SW 1271 (cell line): ENCODE measurements at places on chromosomes 1 and 21.

DNA sequence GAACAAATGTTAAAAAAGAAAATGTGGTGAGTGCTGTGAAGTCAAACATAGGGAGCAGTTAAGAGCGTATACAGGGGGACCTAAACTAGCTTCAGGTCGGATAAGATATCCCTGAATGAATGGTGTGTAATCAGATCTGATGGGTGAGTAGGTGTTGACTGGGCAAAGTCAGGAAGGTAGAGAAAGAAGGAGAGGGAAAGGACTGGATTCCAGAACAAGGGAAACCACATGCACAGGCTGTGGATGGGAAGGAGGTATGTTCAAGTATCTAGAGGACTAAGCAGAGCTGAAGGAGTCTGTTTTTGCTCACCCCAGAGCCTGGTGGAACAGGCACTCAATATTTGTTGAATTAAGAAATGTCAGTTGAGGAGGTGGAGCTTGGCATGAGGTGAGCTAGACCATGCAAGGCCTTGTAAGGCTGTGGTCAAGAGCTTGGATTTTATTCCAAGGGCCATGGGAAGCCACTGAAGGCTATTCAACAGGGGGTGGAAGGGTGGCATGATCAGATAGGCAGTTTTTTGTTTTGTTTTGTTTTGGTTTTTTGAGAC is 27.4 kb downstream of the MAP7D1 start:
- DNase-seq, result no peak

- DNase-seq, result no peak
Observed at GRCh38 chr1:95953015-95953414, 719.0 kb downstream of the RWDD3 start.

GRCh38 chr1:65955503-65955902 is 162.8 kb downstream of the PDE4B start:
- DNase-seq, result no peak

GRCh38 chr1:227728059-227728891 is 6.8 kb downstream of the JMJD4 start:
- peak; percentile 33 for DNase-seq

DNA sequence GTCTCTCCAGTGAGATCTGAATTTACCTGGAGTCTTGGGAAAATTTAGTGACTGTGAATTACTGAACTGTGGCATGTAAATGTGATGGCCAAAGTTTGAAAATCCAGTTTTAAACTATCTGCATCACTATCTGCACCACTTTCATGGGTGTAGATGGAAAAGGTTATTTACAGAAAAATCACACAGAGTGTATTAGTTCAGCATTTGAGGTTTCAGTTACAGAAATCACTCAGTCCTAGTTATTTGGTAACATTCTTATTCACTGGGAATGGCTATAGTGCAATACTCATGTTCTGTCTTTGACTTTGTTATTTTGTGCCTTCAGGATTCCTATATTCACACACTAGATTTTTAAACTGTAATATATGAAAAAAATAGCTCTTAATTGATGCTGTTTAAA is 60.6 kb upstream of the IFI44L start:
- DNase-seq, result no peak

DNA sequence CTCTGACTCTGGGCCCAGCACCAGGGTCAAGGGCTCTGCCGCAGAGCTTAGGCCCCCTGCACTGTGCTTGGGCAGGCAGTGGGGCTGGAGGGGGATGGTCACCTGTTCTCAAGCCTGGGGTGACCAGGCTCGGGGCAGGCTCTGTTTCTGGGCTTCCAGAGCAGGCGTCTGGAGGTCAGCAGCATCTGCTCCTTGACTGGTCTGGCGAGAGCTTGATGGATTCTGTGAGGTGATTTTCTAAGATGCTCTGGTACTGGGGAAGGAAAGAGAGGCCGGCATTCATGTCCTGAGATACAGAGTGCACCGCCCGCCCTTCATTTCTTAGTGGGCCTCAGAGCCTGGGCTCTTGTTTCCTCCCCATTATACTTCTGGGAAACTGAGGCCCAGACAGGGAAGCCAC is 24.5 kb downstream of the RAB7B start:
- no peak for DNase-seq

GRCh38 chr1:23925279-23925678 is 12.1 kb upstream of the CNR2 start:
- DNase-seq, result no peak

DNA sequence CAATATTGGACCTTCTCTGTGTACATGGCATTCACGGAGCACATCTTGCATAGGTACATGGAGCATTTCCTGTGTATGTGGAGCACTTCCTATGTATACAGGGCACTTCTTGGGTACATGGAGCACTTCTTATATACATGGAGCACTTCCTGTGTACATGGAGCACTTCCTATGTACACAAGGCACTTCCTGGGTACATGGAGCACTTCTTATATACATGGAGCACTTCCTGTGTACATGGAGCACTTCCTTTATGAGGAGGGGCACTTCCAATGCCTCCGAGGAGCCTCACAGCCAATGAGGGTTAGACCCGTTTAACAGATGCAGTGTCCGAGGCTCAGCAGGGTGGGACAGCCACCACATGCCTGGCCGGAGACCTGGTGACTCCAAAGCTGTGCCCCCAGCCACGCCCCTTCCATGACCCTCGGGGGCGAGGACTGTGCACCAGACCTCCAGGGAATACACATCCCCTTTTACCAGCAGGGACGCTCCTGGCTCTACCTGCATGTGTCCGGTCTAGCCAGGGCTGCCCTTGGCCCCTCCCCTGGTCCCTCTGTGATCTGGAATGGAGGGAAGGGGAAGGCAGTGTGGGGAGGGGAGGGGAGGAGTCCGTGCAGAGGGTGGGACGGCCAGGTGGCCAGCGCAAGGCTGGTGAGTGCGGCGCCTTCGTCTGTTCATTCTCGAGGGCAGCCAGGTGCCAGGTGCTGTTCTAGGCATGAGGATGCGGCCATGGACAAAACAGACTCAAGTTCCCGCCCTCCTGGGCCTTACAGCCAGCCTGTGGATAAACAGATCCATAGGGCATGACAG is 195.1 kb upstream of the TMEM51 start:
- no peak for DNase-seq

- DNase-seq, result no peak
Observed at GRCh38 chr1:208154679-208155642, 89.2 kb downstream of the PLXNA2 start.

- DNase-seq, result no peak
Observed at GRCh38 chr1:230787471-230787870, 40.3 kb downstream of the CAPN9 start.

DNA sequence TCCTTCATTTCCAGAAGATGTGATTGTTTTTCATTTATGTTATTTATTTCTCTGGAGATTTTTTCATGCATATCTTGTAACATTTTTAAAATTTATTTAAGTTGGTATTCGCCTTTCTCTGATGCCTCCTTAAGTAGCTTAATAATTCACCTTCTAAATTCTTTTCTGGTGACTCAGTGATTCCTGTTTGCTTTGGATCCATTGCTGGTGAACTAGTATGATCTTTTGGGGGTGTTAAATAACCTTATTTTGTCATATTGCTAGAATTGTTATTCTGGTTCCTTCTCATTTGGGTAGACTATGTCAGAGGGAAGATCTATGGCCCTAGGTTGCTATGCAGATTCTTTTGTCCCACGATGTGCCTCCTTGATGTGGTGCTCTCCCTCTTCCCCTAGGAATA is 1347.2 kb upstream of the B3GALT2 start:
- no peak for DNase-seq

DNA sequence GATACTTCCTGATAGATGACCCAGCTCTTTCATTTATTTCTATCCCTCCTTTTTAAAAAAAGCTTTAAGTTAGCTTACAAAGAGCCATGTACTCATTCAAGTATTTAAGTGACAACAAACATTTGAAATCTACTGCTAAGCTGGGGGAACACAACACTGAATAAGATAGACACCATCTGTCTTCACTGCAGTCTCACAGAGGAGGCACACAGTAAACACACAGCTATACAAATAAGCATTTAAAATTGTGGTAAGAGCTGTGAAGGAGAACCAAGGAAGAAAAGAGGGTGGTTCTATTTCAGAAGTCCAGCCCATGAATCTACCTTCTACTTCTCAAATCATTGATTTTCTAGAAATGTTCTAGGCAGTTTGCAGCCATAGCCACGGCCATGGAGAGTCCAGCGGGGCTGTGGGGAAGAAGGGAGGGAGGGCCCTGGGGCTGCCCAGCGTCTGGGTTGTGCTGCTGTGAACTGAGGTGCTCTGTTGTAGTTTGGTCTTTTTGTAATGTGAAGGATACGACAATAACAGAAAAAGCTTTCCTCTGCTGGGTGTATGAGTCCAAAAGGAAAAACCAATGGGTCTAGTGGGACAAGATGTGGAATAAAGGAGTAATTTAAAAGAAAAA is 28.2 kb downstream of the PRDM2 start:
- DNase-seq, result no peak

DNA sequence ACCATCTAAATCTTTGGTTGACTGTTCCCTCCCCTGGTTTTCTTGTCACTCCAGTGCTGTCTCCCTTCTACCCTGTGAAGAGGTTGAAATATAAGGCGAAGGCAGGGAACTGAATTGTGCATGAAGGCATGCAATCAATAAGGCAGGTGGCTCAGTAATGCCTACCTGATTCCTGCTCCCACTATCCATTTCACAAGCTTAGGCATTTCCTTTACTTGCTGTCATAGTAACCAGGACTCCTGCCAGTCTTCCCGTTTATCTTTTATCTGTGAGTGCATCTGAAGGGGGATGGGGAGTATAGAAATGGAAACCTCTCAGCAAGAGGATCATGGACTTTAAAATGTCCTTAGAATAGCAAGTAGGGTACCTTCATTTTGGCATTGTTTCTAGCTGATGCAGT is 40.5 kb downstream of the MRPS6 start:
- DNase-seq, result no peak

GRCh38 chr1:21759818-21760217 is 23.1 kb downstream of the USP48 start:
- DNase-seq, result no peak

DNA sequence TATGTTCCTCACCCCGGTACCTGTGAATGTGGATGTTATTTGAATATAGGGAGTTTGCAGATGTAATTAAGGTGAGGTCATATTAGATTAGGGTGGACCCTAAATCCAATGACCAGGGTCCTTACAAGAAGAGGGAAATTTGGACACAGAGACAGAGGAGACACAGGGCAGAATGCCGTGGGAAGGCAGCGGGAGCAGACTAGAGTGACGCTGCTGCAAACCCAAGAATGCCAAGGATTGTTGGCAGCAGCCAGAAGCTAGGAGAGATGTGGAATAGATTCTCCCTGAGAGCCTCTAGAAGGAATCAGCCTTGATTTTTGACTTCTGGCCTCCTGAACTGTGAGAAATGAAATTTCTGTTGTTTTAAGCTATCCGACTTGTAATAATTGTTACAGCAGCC is 53.6 kb downstream of the SPATA46 start:
- DNase-seq, result no peak

- no peak for DNase-seq
Observed at GRCh38 chr1:154335025-154335714, 9.8 kb downstream of the ATP8B2 start.

DNA sequence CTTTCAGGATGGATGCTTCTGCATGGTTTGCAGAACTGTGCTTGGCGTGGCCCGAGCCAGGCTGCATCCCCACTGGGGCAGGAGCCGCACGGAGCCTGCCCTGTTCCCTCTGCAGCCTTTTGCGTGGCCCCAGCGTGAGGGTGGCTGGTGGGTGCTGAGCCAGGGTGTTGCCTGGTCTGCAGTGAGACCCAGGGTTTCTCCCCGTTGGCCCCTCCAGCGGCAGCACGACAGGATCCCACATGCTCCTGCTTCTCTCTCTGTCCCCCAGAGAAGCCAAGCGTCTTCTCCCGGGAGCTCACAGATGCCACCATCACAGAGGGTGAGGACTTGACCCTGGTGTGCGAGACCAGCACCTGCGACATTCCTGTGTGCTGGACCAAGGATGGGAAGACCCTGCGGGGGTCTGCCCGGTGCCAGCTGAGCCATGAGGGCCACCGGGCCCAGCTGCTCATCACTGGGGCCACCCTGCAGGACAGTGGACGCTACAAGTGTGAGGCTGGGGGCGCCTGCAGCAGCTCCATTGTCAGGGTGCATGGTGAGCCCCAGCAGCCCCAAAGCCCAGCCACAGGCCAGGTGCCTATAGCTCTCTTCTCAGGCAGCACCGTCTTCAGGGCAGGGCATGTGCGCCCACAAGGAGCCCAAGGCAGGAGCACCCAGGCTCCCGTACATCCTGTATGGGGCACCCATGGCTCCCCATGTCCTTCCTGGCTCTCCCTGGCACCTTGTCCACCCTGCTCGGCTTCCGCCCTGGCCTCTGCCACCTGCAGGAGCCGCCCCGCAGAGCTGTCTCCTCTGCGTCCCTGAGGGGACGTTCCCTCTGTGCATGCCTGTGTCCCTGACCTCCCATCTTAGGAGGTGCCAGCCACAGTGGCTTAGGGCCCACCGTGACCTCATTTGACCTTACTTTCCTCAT is 78.9 kb downstream of the OBSCN start:
- DNase-seq, result no peak

DNA sequence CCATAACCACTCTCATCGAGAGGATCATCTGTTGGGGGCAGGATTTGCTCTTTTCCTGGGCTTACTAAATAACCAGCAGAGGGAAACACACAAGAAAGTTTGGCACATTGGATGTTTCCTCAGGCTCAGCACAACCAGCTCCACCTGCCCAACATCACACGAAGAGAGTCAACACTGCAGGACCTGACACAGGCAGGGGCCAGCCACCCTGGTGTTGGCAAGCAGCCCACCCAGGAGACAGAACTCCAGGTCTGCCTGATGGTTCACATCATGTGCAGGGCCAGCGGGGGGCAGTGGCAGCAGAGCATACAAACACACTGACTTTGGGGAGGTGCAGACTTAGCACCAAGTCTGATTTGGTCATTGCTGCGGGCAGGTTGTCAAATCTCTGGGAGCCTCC is 182.3 kb upstream of the GALNT2 start:
- DNase-seq, result no peak

DNA sequence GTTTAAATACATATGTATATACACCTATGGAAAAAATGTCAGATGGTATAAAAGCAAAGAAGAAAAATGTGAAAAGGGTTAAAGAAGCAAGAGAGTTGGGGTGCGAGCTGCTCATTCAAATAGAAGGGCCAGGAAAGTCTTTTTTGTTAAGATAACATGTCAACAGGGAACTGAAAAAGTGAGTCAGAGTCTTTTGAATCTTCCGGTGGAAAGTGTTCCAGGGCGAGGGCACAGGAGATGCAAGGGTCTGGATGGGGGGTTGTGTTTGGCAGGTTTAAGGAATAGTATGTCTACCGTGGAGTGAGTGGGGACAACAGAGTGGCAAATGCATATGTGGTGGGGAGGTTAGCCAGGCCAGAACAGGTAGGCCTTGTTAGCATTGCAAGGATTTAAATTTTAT is 22.2 kb upstream of the GNG12 start:
- no peak for DNase-seq

DNA sequence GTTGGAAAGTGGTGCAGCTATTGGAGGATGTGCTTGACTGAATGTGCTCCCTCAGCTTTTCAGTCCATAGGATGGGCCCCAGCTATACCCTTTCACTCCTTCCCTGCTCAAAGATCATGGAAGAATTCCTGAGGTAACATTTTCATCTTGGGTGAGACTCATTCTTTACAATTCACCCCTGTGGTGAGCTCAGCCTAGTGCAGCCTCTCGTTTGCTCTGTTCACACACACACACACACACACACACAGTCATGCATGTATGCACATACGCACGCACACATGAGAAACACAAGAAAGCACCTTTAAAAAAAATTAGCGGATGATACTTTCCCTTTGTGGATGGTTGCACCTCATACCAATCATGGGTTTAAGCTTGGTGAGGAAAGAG is 25.8 kb downstream of the CCN1 start:
- DNase-seq, result no peak

GRCh38 chr21:32256873-32257620 is 21.8 kb downstream of the MIS18A start:
- no peak for DNase-seq
